ENCODE measurements at places on chromosomes 4 and X. TPM values are rescaled to one million over a fixed set of nuclear protein-coding genes. Genes with fewer than 3 reads are reported as not detected.
A peak's percentile ranks its signal among the peaks of the same experiment; 100 is the strongest.

GRCh38 chr4:147518086-147518485, 37.2 kb downstream of the EDNRA start:
- DNase-seq: peak; percentile 65

DNA sequence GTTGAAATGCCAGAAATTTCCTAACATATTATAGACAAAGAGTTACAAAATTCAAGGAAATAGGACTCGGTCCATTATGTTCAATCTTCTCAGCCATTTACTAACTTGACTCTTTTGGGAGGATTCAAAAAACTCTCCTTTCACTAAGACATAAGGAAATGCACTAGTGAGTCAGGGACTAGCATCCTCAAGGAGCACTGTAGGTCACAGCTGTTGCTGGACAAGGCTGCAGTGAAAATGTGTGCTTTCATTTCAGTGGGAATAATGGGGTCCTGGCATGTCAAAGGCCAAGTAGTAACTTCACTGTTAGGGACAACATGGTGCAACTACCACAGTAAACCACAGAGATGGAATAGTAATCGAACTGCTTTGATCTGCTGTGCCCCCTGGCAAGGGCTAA, 56.9 kb upstream of the ABCG2 start:
- DNase-seq: no peak

Gene SCML1
- total RNA-seq: 10.3 TPM

Gene GPR78
- 0.07 TPM for total RNA-seq

DNA sequence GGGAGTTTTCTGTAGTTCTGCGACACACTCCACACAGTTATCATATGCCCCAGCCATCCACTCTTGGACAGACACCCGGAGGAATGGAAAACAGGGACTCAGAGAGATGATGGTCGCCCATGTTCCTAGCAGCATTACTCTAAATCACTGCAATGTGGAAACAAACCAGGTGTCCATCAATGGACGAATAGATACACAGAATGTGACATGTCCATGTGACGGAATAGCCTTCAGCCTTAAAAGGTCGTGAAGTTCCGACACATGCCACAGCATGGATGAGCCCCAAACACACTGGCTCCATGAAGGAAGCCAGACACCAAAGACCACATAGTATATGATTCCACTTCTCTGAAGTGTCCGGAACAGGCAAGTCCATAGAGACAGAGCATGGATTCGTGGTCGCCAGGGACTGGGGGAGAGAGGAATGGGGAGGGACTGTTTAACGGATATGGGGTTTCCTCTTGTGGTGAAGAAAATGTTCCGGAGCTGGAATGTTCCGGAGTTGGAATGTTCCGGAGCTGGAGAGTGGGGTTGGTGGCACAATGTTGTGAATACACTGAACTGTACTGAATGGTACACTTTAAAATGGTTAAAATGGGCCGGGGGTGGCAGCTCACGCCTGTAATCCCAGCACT, 28.7 kb upstream of the AFAP1 start:
- no peak for DNase-seq

Gene ADGRG2
- not detected for total RNA-seq

DNA sequence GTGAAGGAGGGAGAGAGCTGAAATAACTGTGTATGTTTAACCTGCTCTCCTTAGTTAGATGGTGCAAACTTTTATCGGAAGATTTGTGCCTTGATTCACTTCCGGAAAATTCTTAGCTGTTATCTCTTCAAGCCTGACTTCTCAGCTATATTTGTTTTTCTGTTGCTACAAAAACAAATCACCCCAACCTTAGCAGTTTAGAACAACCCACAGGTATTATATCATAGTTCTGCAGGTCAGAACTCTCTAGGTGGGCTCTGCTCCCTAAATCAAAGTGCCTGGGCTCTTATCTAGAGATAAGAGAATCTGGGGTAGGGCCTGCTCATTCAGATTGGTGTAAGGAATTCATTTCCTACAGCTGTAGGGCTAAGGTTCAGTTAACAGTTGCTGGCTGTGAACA, 15.1 kb upstream of the CEP135 start:
- no peak for DNase-seq

DNA sequence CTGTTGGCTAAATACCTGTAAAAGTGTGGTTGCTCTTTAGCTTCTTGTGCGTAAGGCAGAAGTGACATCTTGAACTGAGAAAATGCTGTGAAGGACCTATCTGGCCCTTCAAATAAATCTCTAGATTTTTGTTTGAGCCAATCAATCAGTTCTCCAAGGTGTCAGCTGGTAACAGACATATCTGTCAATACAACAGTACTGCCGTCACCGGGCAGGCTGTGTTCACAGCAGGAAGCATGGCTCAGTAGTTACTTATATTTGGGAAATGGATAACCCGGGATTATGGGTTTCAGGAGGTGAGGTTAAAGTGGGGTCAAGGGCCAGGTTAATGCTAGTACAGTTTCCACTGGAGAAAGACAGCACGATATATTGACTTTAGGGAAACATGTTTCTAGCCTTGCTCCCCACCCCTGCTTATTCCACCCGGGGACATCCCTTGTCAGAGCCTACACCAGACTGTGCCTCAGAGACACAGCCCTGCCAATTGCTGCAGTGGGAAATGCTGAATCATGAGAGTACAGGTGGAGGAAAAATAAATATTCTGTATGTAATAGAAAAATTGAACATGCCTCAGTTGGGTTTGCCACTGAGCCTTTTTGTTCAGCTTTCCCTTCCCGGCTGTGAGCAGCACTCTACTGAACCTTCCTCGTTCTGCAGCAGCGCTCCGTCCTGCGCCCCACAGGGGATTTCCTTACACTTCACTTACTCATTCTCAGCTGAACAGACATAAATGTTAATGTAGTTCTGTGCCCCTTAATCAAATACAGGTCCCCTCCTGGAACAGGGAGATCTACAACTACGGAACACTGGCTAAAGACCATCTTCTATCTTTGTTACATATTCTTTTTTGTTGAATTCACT, 121.1 kb downstream of the MGST2 start:
- no peak for DNase-seq

Gene PPP4R3C
- total RNA-seq: 0.20 TPM

GRCh38 chrX:625137-625691, 5.4 kb upstream of the SHOX start:
- DNase-seq: no peak

- DNase-seq: no peak
Observed at GRCh38 chr4:135210341-135210740, 1008.8 kb upstream of the PABPC4L start.

Gene AMTN
- 4.2 TPM for total RNA-seq

DNA sequence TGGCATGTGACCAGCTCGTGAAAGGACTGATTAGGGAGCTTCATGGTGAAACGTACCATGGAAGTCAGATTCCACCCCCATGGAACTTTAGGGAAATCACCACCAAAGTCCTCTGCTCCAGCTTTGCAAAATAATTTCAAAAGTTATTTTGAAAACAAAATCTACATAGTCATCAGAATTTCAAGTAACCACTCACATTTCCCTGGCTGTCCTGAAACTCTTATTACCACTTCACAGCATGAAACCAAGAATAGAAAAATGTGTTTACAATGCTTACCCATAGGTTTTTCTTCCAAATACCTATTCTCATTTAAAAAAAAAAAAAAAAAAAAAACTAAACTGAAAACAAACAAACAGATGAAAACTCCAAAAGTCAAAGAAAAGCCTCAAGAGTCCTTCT, 198.7 kb downstream of the PDGFRA start:
- no peak for DNase-seq

GRCh38 chr4:20318001-20318908, 66.5 kb downstream of the SLIT2 start:
- DNase-seq: peak; percentile 51

DNA sequence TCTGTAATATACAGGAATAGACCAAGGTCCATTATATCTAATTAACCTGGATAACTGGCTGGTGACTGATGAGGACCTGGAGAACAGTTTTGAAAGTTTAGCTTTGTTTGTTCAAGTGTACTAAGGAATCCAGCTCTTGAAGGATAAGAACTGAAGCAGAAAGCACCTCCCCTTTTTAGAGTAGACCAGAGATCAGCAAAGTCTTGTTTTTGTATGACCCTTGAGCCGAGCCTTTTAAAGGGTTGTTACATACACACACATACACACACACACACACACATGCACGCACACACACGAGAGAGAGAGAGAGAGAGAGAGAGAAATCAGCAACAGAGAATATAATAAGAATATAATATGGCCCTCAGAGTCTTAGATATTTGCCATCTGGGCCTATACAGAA, 13.0 kb downstream of the MOSPD2 start:
- DNase-seq: no peak

GRCh38 chr4:40492691-40493090, 137.0 kb downstream of the RBM47 start:
- peak; percentile 55 for DNase-seq

- DNase-seq: no peak
Observed at GRCh38 chrX:134891652-134892051, 99.1 kb upstream of the SMIM10 start.

- no peak for DNase-seq
Observed at GRCh38 chrX:26871967-26872366, 591.2 kb downstream of the PPP4R3C start.

DNA sequence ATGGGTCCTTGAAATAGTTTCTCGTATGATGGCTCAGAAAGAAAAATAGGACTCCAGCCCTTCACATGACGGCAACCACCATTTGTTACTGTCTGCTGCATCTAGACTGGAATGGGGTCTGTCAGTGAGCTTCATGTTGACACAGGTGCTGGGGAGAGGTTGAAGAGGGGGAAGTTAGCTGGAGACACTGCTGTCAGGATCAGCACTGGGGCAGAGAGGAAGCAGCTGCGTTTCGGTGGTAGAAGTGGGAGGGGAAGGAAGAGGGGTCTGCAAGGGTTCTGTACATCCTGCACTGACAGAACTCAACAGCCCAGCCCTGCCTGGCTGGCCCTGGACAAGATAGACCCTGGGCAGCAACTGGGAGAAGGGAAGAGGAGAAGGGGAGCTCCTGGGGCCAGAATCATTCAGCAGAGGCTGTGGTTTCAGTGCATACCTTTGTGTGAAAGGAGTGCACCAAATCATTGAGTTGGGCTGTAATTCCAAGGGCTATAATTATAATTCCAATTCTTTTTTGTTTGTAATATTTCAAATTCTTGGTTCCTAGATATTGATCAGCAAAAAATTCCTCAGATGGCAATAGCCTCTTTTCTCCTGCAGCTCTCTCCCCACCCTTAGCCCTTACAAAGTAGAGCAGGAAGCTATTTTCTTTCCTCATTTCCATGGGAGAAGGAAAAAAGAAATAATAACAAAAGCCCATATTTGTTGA, 119.4 kb upstream of the C1GALT1C1 start:
- peak; percentile 42 for DNase-seq

Gene POLR2B
- 147 TPM for total RNA-seq

Measured in M059J (cell line).